ENCODE measurements at places on chromosomes 2 and 18. TPM values are rescaled to one million over a fixed set of nuclear protein-coding genes. Genes with fewer than 3 reads are reported as not detected.

The PID1 gene
- 41.3 TPM for total RNA-seq

The RETSAT gene
- total RNA-seq: 19.6 TPM

The PROC gene
- not detected for total RNA-seq

The PDIA6 gene
- total RNA-seq: 249 TPM

GRCh38 chr2:12317814-12318426 is 398.8 kb upstream of the TRIB2 start:
- DNase-seq: no peak

DNA sequence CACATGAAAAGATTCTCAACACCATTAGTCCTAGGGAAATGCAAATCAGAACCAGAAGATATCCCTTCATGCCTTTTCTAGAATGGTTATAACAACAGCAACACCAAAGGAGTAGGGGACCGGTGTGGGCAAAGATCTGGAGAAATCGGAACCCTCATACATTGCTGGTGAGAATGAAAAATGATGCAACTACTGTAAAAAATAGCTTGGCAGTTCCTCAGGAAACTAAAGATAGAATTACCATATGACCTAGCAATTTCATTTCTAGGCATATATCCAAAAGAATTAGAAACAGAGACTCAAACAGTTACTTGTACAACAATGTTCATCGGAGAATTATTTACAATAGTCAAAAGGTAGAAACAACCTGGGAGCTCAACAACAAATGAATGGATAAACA is 29.2 kb upstream of the CDH7 start:
- DNase-seq: no peak

GRCh38 chr2:84389794-84390193 is 69.3 kb downstream of the SUCLG1 start:
- DNase-seq: no peak

Data from lung (tissue), 17 donors.